ENCODE measurements at places on chromosomes 3 and 15. TPM values are rescaled to one million over a fixed set of nuclear protein-coding genes. Genes with fewer than 3 reads are reported as not detected.

Gene NCK1
- total RNA-seq: 33.4 TPM

Gene DOCK3
- total RNA-seq: 1.5 TPM

Gene ARGFX
- not detected for total RNA-seq

Gene SEMA5B
- total RNA-seq: not detected

Gene PRKCD
- 24.8 TPM for total RNA-seq
